MG63 (cell line): ENCODE measurements at places on chromosomes 6 and 20.

DNA sequence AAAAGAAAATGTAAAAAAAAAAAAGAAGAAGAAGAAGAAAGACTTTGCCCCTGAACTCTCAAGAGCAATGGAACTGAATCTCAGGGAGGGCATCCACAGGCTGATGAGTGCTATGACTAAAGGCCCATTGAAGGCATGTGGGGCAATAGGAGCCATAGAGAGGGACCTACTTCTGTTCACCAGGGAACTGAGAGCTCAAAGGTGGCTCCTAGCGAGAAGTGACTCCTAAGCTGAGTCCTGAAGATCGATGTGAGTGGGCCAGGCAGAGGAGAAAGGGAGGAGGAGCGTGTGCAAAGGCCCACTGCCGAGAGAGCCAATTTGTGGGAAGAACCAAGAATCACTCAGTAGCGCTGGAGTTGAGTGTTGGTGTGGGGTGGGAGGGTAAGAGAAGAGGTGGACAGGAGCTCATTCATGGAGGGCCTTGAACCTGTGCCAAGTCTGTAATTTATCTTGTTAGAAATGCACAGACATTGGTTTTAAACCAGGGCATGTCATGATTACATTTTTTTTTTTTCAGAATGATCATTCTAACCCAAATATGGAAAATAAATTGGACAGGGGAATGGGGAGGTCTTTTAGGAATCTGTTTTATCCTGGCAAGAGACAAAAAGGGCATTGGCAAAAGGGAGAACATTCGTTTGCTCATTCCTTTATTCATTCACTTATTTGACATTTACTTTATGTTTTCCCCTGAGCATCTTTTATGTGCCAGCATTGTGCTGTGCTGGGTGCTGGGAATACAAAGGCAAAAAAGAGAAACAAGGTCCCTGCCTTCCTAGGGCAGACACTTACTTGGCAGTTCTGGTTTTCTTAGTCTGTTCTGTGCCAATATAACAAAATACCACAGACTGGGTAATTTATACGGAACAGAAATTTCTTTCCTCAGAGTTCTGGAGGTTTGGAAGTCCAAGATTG is 67.4 kb upstream of the DSP start:
- no peak for DNase-seq

- no peak for DNase-seq
Measured at GRCh38 chr6:34159844-34160243, 14.0 kb upstream of the GRM4 start.

GRCh38 chr20:63267691-63268090 is 4.9 kb upstream of the ARFGAP1 start:
- no peak for DNase-seq

DNA sequence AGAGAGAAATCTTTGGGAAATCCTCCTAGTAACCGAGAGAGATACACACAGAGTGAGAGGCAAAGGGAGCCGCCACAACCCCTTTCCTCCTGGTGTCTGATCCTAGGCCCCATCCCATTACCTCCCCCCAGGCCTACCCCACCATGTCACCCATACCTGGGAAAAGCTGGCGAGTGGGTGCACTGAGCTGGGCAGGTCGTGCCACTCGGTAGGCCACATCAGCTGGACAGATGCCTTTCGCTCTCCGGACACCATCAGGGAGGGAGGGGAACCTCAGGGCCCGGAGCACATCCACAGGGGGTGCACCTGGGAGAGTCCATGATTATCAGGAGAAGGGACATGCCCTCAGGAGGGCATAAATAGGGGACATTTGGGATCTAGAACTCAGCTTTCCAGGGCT is 3.1 kb downstream of the COL11A2 start:
- no peak for DNase-seq

DNA sequence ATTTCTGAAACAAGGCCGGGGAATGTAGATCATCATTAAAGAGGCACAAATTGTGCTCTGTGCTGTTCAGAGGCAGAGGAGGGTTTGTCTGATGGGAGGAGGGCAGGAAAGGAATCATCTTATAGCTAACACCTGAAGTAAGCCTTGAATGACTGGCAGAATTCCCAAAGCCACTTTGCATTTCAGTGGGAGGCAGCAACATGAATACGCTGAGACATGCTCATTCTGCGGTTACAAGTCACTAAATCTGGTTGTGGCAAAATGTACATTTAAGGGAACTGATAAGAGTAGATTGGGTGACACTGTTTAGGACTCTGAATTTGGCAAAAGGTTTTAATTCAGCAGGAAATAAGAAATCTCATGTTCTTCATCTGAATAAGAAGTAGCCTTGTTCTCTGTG is 4.4 kb upstream of the COL19A1 start:
- DNase-seq = no peak

GRCh38 chr20:289693-290083 is 862 bp downstream of the C20orf96 start:
- no peak for DNase-seq

DNA sequence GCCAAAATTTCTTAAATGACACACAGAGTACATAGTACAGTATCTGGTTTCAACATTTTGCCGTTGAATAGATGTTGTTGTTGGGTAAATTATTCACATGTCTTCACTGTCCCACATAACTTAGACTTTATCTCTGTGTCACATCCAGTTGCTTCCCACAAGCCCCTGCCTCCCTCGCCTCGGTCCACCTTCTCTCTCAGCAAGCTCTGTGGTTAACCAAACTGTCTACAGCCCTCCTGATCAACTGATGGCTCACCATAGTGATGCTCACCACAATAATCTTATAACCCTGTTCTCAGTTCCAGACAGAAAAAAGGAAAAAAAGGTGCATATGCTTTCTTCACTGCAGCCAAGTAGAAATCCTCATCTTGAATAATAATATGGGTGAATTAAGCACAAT is 23.0 kb downstream of the IL17F start:
- DNase-seq = no peak

DNA sequence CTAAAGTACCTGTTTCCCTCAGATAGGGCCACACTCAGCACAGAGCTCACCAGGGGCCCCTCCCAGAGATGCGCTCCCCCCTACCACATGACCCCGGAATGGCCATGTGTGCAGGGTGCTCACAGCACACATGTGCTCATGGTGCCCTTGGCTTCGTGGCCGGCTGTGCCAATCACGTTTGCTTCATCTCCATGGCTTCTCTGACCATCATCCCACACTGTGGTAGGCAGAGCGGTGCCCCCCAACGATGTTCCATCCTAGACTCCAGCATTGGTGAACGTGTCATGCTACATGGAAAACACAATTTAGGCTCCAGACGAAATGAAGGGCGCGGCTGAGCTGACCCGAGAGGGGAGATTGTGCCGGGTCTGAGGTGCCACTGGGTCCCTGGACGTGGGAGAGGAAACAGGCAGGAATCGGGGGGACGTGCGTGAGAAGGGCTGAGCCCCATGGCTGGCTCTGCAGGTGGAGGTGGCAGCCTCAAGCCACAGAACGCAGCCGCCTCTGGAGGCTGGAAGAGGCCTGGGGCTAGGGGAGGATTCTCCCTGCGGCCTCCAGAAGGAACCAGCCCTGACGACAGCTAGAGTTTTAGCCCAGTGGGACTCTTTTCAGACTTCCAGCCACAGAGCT is 126.5 kb downstream of the DLL1 start:
- no peak for DNase-seq

DNA sequence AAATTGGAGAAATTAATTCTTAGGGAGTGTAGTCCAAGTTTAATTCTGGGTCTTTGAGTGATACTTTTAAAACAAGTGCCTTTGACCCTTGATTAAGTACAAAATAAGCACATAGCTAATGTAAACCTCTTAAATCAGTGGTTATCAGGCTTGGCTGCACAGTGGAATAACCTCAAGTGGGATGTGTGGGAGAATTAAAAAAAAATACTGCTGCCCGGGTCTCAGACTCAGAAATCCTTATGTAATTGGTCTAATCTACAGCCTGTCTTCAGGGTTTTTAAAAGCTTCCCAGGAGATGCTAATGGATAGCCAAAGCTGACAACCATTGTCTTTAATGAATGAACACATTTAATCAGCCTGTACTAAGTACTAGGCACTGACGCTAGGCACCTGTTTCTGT is 28.5 kb upstream of the TMEM14A start:
- no peak for DNase-seq

GRCh38 chr6:147509891-147510290 is 1.4 kb downstream of the SAMD5 start:
- DNase-seq = no peak

- DNase-seq = no peak
Measured at GRCh38 chr20:13068336-13068735, 59.6 kb downstream of the SPTLC3 start.

DNA sequence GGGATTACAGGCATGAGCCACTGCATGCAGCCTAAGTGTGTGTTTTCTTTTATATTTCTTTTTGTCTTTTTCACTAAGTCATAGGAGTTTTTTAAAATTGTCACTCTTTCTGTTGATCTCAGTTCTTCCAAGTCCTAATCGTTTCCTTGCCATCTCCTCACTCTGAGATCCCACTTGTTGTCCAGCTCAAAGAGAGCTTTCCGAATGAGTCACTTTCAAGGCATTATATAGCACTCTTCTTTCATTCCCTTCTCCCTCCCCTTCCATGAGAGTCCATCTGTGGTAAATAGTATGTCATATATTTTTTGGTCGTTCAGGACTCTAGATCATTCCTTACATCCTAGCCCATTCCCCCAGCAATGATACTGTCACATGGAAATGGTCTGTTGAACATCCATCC is 4.3 kb downstream of the VAPB start:
- no peak for DNase-seq

DNA sequence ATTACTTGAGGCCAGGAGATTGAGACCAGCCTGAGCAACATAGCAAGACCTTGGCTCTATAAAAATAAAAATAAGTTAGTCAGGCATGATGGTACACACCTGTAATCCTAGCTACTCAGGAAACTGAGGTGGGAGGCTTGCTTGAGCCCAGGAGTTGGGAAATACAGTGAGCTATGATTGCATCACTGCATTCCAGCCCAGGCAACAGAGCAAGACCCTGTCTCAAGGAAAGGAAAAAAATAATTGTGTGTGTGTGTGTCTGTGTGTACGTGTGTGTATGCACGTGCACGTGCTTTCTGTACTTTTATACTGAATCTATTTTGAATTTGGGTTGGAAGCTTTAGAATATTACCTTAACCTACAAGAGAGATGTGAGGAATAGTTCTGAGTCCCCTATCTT is 58.9 kb downstream of the KIZ start:
- DNase-seq = no peak
